BE2C (cell line): ENCODE measurements at places on chromosomes 6 and 20.

GRCh38 chr6:7419065-7419464 lies 29.5 kb downstream of the RIOK1 start:
- DNase-seq: no peak

DNA sequence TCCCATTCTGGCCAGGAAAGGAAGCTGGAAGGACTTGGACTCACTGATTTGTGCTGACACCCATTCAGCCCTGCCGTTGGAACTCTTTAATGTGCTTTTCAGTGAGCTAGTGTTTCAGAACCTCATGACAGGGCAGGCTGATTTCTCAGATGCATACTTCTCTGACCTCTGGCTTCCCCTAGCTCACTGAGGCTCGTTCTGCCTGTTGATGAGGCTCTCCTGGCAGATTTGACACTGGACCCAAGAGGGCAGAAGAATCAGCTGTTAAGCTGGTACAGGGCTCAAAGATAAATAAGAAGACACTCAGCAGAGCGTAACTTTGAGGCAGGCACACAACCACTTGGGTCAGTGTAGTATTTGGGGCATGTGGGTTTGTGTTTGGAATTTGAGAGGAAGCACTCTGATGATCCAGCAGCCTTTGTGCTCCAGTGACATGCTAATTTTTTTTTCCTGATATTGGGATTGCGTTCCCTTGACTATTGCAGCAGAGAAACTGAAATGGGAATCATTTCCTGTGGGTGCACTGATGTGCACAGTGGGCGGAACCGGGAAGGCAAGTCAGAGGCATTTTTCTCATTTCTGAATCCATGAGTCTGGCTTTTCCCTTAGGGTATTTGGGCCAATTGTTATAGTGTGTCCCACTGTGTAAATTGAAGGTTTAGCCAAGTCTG lies 80.2 kb downstream of the CARMIL1 start:
- no peak for DNase-seq

DNA sequence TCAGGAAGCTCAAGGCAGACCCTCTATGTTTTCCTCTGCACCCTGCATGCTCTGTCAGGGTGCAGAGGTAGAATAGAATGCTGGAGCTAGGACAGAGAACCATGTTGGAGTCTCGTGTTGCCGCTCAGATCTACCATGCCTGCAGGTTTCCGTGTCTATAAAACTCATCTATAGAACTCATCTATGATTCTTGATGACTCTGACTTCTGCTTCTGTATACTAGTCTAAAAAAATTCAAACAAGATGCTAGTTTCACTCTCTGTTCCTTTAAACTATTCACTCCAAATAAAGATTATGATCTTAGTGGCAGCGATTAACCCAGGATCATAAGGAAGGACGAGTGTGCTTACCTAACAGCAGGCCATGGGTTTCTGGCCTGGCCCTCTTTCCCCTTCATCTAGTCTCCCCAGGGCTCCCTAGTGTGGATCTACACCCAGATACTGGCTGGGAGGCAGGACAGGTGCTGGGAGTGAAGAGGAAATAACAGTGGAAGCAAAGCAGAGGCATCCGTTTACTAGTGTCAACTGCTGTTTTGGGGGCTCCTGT lies 162.7 kb upstream of the SUPT3H start:
- no peak for DNase-seq

GRCh38 chr6:45175272-45175671 lies 152.9 kb upstream of the RUNX2 start:
- DNase-seq: no peak

- no peak for DNase-seq
These were observed 475.2 kb upstream of the EPHA7 start for GRCh38 chr6:93894521-93894920.

- DNase-seq: no peak
These were observed 7.3 kb downstream of the KCNK5 start for GRCh38 chr6:39221779-39222641.

- no peak for DNase-seq
These were observed 8.4 kb downstream of the GMDS start for GRCh38 chr6:2237001-2237400.

DNA sequence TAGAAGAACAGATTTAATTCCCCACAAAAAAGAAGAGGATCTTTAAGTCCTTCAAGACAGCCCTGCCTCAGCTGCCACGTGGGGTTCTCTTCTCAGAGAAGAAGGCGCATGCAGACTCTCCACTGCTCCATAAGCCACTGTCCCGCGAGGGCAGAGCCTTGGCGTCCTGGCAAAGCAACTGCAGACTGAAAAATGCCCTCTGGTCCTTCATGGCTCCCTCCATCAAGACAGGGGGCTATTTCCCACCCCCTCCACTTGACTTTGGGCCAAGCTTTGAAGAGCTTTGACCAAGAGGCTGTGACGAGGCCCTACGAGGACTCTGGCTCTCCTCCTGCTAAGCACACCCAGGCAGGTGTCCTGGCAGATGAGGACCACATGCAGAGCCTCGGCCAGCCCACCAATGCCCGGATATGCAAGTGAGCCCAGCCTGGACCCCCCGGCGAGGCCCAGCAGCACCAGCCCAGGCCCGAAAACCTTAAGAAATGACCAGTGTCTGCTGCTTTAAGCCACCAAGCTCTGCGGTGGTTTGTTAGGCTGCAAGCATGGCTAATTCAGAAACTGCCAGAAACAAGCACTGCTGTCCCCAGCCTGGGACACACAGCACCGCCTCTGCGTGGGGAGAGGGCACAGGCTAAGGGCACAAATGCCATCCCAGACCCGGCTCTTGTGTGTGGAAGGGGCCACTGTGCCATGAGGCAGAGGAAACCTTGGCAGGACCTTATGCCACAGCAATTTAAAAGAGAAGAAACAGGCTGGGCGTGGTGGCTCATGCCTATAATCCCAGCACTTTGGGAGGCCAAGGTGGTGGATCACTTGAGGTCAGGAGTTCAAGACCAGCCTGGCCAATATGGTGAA lies 16.1 kb downstream of the GMEB2 start:
- DNase-seq: no peak
